ENCODE measurements at places on chromosomes 1 and 21. TPM values are rescaled to one million over a fixed set of nuclear protein-coding genes. Genes with fewer than 3 reads are reported as not detected.

DNA sequence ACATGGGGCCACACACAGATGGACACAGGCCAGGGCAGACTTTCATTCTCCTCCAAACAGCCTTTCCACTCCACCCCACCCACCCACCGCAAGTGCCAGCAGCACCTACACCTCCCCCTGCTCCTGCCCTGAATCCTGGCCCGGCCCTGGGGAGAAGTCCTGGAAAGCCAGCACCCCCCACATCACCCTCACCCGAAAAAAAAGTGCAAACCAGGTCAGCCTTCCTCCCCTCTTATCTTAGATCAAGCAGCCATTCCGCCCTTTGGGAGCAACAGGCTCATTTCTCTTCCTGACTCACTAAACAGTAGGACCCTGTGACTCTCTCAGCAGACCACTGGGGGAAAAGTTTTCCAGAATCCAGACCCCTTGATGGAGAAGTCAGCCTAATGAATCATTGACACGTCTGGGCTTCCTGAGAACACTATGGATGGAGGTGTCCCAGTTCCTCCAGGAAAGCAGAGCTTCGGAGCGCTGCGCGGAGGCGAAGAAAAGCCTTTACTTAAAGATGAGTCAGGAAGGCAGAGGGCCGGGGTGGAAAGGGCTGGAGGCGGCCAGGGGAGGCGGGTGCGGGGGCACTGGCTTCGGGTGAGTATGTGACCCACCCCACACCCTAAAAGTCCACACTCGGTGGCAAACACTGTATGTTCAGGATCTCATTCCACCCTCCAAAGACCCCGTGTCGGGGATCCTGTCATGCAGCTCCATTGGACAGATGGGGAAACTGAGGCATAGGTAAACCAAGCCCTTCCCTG is 588.7 kb downstream of the MATN1 start:
- H3K4me1 ChIP-seq, result no peaks in the 10 kb centered on the region
- H3K27ac ChIP-seq, result no peak overlapping the region
- DNase-seq, result no peak
- H3K36me3 ChIP-seq, result no peaks in the 10 kb centered on the region
- no peak overlapping the region for H3K4me3 ChIP-seq

The SPRR3 gene
- total RNA-seq, result not detected

DNA sequence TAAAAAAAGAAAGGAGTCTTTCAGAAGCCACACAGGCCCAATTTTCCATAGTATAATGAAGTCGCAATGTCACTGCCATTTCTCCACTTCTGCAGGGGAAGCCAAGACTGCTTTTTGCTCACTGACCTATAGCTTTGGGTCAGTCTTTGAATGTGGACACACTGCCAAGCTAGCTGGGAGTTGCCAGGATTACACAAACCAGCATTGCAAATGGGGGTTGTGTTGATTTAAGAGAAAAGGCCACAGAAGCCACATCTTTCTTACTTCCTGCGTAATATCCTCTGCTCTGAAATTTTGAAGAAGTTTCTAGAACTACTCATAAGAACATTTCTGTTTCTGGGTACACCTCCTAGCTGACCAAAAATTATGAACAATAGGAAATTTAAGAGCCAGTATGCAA is 45.8 kb upstream of the SAMSN1 start:
- peak overlapping the region; percentile 86 for H3K27ac ChIP-seq
- H3K36me3 ChIP-seq, result peaks cover 40% of the 10 kb centered on the region
- H3K4me3 ChIP-seq, result no peak overlapping the region
- H3K4me1 ChIP-seq, result peaks cover 38% of the 10 kb centered on the region
- no peaks in the 10 kb centered on the region for H3K27me3 ChIP-seq
- DNase-seq, result no peak

The SPRR5 gene
- total RNA-seq, result not detected

DNA sequence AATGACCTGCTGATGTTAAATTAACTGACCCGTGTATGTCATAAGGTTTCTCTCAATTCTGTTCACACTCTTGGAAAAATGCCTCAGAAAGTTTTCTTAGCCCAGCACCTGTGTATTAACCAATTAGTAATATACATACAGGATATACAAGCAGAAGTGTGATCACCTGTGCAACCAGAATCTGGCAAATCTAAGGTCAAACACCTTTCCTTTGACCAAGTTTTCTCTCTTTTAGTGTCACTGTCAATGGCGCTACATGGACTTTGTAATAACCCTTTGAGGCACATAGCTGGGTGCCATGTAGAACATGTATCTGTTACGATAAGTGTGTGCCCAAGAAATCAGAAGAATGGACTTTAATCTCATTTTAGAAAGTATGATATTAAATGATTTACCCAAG is 1.1 kb downstream of the NCSTN start:
- no peak for DNase-seq
- H3K36me3 ChIP-seq, result peaks cover 49% of the 10 kb centered on the region
- no peaks in the 10 kb centered on the region for H3K27me3 ChIP-seq
- peak overlapping the region; percentile 99 for H3K4me3 ChIP-seq

The HORMAD1 gene
- not detected for total RNA-seq

GRCh38 chr1:210398466-210398865 is 69.8 kb downstream of the HHAT start:
- no peak overlapping the region for H3K4me3 ChIP-seq
- peaks cover 22% of the 10 kb centered on the region for H3K27me3 ChIP-seq
- H3K4me1 ChIP-seq, result peaks cover 13% of the 10 kb centered on the region
- no peak for DNase-seq
- H3K27ac ChIP-seq, result no peak overlapping the region
- no peaks in the 10 kb centered on the region for H3K36me3 ChIP-seq

- H3K27me3 ChIP-seq, result no peaks in the 10 kb centered on the region
- no peaks in the 10 kb centered on the region for H3K36me3 ChIP-seq
- no peaks in the 10 kb centered on the region for H3K4me1 ChIP-seq
- no peak overlapping the region for H3K27ac ChIP-seq
- no peak for DNase-seq
Measured at GRCh38 chr1:30039354-30040080, 683.9 kb downstream of the MATN1 start.

The FMO2 gene
- total RNA-seq, result not detected

- no peaks in the 10 kb centered on the region for H3K27me3 ChIP-seq
- DNase-seq, result no peak
- no peak overlapping the region for H3K27ac ChIP-seq
- H3K4me1 ChIP-seq, result peaks cover 16% of the 10 kb centered on the region
Measured at GRCh38 chr1:230222678-230223077, 155.6 kb downstream of the GALNT2 start.

The TNFRSF8 gene
- total RNA-seq, result 65.5 TPM

DNA sequence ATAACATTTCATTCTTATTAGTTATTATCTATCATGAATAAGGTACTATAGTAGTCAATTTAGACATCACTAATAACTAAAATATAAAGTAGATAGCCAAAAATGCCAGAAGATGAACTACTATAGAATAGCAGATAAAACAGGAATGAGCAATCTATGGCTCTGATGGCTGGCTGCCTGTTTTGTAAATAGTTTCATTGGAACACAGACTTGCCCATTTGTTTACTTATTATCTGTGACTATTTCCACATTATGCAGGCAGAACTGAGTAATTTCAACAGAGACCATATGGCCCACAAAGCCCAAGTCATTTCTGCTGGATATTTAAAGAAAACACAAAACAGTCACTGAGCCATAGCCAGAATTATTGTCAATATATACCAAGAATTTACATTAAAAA is 222.1 kb downstream of the COL24A1 start:
- H3K36me3 ChIP-seq, result no peaks in the 10 kb centered on the region
- no peaks in the 10 kb centered on the region for H3K4me1 ChIP-seq
- H3K27ac ChIP-seq, result no peak overlapping the region

- H3K4me1 ChIP-seq, result peaks cover 22% of the 10 kb centered on the region
- peaks cover 8% of the 10 kb centered on the region for H3K36me3 ChIP-seq
- no peak overlapping the region for H3K27ac ChIP-seq
- peak overlapping the region; percentile 90 for H3K4me3 ChIP-seq
- DNase-seq, result no peak
Measured at GRCh38 chr1:228647523-228648444, 87.5 kb upstream of the RHOU start.

DNA sequence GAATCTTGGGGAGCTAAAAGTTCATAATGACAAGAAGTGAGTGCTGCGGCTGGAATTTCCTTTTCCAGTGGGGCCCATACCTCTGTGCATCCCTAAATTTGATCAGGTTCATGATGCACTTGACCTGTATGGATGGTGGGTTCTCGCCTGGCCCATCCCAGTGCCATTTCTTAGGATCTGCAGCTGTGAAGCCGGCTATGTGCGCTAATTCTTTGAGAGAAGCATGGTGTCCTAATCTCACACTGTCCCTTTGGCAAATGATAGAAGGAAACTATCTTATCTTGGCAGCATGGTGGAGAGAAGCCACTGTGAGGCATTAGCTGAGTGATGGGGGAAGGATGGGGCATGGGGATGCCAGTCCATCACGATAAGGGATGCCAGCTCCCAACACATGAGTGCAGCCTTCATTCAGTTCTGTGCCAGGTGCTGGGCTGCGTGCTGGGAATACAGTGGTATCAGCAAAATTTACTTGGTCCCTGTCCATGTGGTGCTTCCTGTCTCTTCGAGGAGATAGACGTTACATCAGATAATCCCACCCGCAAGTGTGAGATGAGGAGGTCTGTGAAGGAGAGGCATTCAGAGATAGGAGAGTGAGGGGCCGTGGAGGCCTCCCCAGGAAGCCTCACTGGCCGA is 30.5 kb downstream of the STUM start:
- no peaks in the 10 kb centered on the region for H3K27me3 ChIP-seq
- no peaks in the 10 kb centered on the region for H3K36me3 ChIP-seq
- DNase-seq, result no peak
- no peak overlapping the region for H3K4me3 ChIP-seq

GRCh38 chr1:207867136-207868109 is 43.5 kb downstream of the CD34 start:
- H3K36me3 ChIP-seq, result peaks cover 44% of the 10 kb centered on the region
- no peaks in the 10 kb centered on the region for H3K27me3 ChIP-seq
- peak overlapping the region; percentile 89 for H3K4me3 ChIP-seq
- H3K27ac ChIP-seq, result peak overlapping the region; percentile 81
- peaks cover 76% of the 10 kb centered on the region for H3K4me1 ChIP-seq

DNA sequence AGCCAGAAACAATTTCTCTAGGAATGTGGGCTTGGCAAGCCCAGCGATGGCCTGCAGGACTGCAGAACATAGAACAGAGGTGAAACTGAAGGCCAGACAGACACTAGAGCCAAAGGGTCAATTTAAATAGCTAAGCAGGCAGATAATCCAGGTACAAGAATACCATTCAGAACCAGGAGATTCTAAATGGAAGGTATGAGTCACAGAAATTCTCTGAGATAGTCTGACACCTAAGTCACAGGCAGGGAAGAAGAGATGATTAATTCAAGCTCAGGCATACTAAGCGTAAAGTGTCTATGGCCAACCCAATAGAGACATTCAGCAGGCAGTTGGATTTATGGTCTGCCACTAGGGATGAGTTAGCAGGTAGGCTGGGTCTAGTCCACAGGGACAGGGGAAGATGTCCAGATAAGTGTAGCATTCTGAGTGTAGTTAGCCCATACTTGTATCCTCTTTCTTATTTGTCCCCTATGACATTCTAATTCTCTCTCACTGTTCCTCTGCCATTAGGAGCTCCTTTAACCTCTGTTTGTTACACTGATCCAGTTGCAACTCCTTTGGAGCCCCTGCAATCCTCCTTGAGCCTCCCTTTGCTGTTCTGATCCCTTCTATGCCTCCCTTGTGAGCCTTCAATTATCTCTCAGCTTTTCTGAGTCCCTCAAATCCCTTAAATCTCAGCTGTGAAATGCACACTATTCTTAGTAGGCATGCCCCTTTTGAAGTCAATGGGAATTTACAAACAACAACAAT is 383.8 kb downstream of the LMO4 start:
- no peak overlapping the region for H3K27ac ChIP-seq
- DNase-seq, result no peak
- H3K36me3 ChIP-seq, result no peaks in the 10 kb centered on the region
- H3K27me3 ChIP-seq, result peaks cover 2% of the 10 kb centered on the region

DNA sequence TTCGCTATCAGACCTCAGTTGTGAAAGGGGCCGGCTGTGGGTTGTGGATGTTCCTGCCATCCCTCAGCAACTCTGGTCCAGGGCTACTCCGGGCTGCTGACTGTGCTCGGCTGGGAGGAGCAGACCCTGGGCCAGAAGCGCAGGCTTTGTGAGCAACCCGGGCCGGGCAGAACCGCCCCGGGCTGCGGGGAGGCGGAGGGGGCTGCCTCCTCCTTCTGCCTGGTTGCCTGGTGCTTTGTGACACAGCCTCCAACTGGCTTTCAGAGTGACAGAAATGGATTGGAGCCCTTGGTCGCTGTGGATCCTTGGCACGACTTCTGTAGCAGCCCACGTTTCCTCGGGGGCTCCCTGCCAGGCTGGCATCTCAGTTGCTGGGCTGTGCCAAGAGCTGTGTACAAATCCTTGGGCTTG is 10.0 kb downstream of the DRAXIN start:
- H3K27me3 ChIP-seq, result peaks cover 9% of the 10 kb centered on the region
- H3K36me3 ChIP-seq, result no peaks in the 10 kb centered on the region

GRCh38 chr1:118184739-118185083 is 317 bp downstream of the SPAG17 start:
- no peak overlapping the region for H3K4me3 ChIP-seq
- peaks cover 8% of the 10 kb centered on the region for H3K4me1 ChIP-seq
- H3K27me3 ChIP-seq, result no peaks in the 10 kb centered on the region
- H3K27ac ChIP-seq, result no peak overlapping the region
- no peaks in the 10 kb centered on the region for H3K36me3 ChIP-seq

The AUNIP gene
- 9.5 TPM for total RNA-seq

GRCh38 chr1:107449326-107449725 is 308.5 kb downstream of the NTNG1 start:
- peaks cover 2% of the 10 kb centered on the region for H3K27me3 ChIP-seq
- H3K36me3 ChIP-seq, result no peaks in the 10 kb centered on the region
- H3K4me1 ChIP-seq, result no peaks in the 10 kb centered on the region
- no peak overlapping the region for H3K4me3 ChIP-seq
- H3K27ac ChIP-seq, result no peak overlapping the region
- DNase-seq, result no peak

GRCh38 chr1:99979091-99979490 is 9.3 kb downstream of the SLC35A3 start:
- no peaks in the 10 kb centered on the region for H3K27me3 ChIP-seq
- peaks cover 23% of the 10 kb centered on the region for H3K36me3 ChIP-seq
- no peak for DNase-seq
- no peaks in the 10 kb centered on the region for H3K4me1 ChIP-seq
- no peak overlapping the region for H3K4me3 ChIP-seq
- no peak overlapping the region for H3K27ac ChIP-seq

GRCh38 chr1:205528446-205528886 is 24.0 kb downstream of the CDK18 start:
- no peak for DNase-seq
- H3K36me3 ChIP-seq, result no peaks in the 10 kb centered on the region
- H3K4me1 ChIP-seq, result peaks cover 3% of the 10 kb centered on the region
- H3K4me3 ChIP-seq, result no peak overlapping the region
- no peak overlapping the region for H3K27ac ChIP-seq

GRCh38 chr1:68706639-68707317 is 209.9 kb upstream of the DEPDC1 start:
- H3K27ac ChIP-seq, result no peak overlapping the region
- H3K4me1 ChIP-seq, result no peaks in the 10 kb centered on the region
- H3K36me3 ChIP-seq, result no peaks in the 10 kb centered on the region
- no peaks in the 10 kb centered on the region for H3K27me3 ChIP-seq
- no peak overlapping the region for H3K4me3 ChIP-seq
- DNase-seq, result no peak

The KIAA0040 gene
- total RNA-seq, result 35.3 TPM

GRCh38 chr1:215128504-215128903 is 46.0 kb downstream of the KCNK2 start:
- H3K4me1 ChIP-seq, result no peaks in the 10 kb centered on the region
- DNase-seq, result no peak
- no peaks in the 10 kb centered on the region for H3K36me3 ChIP-seq
- no peak overlapping the region for H3K4me3 ChIP-seq

GRCh38 chr1:192270398-192270797 is 46.4 kb upstream of the RGS21 start:
- no peaks in the 10 kb centered on the region for H3K36me3 ChIP-seq
- H3K27me3 ChIP-seq, result no peaks in the 10 kb centered on the region
- no peak overlapping the region for H3K27ac ChIP-seq
- H3K4me3 ChIP-seq, result no peak overlapping the region

The S100A7A gene
- total RNA-seq, result not detected
